ENCODE measurements at places on chromosomes 13 and 19.

DNA sequence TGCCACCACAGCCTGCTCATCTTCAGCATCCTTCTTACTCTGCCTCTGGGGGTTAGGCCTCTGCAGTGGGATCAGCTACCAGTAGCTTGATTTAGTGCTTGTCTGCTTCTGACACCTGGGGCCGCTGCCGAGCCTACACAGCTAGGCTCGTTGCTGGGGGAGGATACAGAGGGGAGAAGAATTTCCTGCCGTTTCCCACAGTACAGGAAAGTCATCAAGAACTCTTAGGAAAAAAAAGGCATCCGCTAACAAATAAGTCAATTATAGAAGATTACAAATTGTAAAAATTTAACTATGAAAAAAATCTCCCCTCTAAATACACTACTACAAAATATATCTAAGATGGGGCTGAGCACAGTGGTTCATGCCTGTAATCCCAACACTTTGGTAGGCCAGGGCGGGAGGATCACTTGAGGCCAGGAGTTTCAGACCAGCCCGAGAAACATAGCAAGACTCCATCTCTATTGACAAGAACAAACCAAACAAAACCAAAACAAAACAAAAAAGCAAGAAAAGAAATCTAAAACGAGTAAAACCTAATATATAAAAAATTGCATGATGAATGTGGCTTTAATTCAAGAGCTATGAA, 26.7 kb downstream of the LATS2 start:
- DNase-seq: no peak

- no peak for DNase-seq
These were observed 373.0 kb downstream of the FGF14 start for GRCh38 chr13:102028868-102029267.

DNA sequence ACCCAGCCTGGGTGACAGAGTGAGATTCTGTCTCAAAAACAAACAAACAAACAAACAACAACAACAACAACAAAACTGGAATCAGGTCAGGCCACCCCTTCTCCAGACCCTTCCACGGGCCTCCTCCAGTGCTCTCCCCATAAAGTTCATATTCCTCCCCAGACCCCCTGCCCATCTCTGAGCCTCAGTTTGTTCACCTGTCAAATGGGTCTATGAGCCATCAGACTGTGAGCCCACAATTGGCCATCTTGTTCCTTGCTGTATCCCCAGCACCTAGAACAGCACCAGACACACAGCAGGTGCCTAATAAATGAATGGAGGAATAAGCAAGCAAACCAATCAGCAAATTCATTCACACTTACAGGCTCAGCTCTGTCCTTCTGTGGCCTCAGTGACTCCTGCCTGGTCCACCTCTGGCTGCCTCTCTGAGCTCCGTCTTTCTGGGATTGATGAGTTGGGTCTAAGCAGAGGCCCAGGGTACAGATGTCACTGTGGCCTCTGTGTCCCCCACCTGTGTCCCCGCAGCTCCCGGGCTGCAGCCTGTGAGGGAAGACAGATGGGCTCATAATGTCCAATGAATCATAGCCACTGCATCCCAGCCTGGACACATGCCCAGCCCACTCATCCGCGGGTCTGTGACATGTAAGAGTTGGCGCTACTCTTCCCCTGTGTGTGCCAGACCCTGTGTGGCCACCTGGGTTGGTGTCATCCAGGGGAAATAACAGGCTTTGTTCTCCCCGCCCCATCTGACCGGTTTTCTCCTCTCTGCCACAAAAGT, 19.6 kb upstream of the PTPRS start:
- DNase-seq: no peak

GRCh38 chr19:3535981-3536380, 3.0 kb upstream of the TEKTIP1 start:
- no peak for DNase-seq

DNA sequence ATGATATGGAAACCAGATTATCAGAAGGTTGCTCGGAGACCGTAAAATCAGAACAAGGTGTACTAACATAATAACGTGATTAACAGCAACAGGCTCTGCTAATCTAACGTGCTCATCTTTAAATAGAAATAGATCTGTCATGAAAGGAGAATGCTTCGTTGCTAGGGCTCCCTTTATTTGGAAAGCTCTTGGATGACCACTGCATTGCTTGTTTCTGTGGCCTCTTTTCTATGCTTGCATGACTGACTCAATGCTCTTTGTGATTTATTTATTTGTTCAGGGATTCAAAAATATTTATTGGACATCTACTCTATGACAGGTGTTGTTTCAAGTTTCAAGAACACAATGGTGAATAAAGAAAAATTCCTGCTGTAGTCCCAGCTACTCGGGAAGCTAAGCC, 22.3 kb upstream of the ZDHHC20 start:
- no peak for DNase-seq

DNA sequence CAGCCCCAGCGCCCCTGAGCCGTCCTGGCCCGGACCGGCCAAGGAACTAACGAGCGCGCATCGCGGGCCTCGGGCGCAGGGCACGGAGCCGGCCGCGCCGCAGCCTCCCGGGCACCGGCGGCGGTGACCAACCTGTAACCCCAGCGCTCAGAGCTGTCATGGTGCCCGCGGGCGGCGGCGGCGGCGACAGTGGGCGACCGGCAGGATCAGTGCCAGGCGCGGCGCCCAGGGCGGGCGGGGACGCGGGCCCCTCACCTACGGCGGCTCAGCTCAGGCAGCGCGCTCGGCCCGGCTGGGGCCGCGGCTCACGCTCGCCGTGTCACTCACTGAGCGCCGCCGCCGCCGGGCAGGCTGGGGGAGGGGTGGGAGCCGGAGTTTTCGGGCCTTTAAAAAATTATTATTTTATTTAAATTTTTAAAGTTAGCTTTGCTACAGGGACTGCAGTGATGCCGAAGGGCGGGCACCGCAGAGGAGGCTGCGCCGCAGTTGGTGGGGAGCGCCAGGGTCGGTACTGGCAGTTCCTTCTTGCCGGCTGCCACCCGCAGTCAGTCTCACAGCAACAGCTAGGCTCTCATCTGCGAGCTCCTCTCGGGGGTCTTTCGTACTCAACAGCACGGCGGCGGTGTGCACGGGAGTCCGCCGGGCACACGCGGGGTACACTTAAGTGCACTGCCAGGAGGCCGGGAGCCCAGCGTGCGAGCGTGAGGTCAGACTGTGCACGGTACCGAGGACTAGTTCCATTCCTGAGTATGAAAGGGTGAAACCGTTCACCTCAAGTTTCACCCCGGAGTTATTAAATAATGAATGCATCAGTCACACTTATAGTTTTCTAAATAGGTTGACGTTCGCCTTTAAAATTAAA, at the start of gene NALCN:
Gene NALCN (minus strand): TSS at position 328 of the 862 bp plus-strand sequence. CDS start 17,382 bp downstream, outside the sequence.
- DNase-seq: no peak

GRCh38 chr13:88602786-88603777, 931.9 kb downstream of the SLITRK5 start:
- DNase-seq: no peak

DNA sequence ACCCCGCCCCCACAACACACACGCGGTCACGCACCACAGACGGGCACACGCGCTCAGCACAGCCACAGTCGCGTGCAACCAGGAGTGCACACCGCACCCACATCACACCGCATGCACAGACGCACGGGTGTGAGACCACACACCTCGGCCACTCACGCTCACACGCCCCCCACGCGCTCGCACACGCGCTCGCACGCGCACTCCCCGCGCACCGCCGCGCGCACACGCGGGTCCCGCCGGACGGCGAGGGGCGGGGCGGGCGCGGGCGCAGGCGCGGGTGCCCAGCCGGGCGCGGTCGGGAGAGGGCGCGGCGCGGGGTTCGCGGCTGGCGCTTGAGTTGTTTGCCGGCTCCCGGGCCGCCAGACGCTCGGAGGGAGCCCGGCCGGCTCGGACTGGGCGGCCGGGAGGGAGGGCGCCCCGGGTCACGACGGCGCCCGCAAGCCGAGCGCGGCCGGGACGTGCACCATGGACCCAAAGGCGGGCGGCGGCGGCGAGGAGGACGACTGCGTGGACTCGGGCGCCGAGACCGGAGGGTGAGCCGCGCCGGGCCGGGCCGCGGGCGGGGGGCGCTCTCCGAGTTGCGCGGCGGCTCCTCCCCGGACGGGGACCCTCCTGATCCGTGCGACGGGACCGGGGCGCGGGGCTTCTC, at the start of gene FAM124A:
Gene FAM124A (plus strand): TSS at position 362 of the 649 bp plus-strand sequence. CDS start 104 bp downstream, at position 466.
- no peak for DNase-seq

DNA sequence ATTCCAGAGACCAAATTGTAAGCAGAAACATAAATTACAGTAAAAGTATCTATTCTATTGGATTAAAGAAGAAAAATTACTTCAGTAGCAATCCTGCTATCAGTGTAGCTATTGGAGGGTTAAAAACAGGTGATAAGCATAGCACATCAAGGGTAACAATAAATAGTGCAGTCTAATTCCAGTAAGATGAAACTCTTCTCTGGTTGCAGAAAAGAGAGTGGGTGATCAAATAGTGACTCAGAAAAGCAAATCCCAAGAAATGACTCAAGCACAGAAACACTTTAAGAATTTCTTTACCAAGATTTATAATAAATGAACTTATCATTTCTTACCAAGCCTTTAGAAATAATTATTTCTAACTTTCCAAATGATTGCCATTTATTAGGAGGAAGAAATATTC, 135.7 kb downstream of the LMO7 start:
- DNase-seq: no peak

- DNase-seq: no peak
These were observed 12.6 kb downstream of the ZNF585B start for GRCh38 chr19:37197768-37198167.

DNA sequence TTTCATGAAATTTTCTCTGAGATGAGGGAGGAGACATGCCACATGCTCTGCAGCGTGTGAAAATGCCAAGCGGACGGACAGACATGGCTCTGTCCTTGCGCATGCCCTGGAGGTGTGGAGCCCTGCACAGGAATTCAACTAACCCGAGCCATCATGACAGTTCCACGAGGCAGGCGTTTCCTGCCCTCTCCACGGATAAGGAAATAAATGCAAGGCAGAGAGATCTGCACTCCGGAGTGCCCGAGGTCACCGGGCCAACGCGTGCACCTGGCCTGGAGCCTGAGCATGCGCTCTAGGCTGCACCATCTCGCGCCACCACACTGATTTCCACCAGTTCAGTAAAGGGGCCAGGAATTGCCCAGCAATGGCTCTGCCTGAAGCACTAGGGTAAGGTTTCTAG, 298.2 kb downstream of the MYO16 start:
- DNase-seq: no peak

DNA sequence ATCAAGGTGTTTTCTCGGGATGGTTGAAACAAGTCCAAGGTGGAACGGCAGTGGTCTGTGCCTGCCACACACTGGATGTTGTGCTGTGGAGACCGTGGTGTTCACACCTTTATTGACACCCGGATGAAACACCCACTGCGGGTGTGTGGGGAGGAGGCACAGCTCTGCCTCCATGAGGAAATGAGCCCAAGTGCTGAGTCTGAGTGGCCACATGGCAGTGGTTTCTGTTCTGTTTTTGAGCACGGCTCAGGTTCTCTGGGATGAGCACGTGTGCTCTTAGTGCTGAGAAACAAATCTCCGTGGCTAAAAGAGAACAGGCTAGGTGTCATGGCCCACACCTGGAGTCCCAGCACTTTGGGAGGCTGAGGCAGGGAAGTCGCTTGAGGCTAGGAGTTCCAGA, 29.5 kb downstream of the UPF1 start:
- no peak for DNase-seq

GRCh38 chr19:17933414-17934129, 757 bp downstream of the CCDC124 start:
- DNase-seq: no peak

- DNase-seq: no peak
These were observed 13.7 kb downstream of the ZBTB7A start for GRCh38 chr19:4052993-4053422.

- DNase-seq: no peak
These were observed 575.8 kb downstream of the DACH1 start for GRCh38 chr13:71290963-71291841.

- no peak for DNase-seq
These were observed 31.0 kb downstream of the ATP11A start for GRCh38 chr13:112720814-112721197.

GRCh38 chr19:43207991-43208390, 2.6 kb upstream of the PSG4 start:
- DNase-seq: no peak

DNA sequence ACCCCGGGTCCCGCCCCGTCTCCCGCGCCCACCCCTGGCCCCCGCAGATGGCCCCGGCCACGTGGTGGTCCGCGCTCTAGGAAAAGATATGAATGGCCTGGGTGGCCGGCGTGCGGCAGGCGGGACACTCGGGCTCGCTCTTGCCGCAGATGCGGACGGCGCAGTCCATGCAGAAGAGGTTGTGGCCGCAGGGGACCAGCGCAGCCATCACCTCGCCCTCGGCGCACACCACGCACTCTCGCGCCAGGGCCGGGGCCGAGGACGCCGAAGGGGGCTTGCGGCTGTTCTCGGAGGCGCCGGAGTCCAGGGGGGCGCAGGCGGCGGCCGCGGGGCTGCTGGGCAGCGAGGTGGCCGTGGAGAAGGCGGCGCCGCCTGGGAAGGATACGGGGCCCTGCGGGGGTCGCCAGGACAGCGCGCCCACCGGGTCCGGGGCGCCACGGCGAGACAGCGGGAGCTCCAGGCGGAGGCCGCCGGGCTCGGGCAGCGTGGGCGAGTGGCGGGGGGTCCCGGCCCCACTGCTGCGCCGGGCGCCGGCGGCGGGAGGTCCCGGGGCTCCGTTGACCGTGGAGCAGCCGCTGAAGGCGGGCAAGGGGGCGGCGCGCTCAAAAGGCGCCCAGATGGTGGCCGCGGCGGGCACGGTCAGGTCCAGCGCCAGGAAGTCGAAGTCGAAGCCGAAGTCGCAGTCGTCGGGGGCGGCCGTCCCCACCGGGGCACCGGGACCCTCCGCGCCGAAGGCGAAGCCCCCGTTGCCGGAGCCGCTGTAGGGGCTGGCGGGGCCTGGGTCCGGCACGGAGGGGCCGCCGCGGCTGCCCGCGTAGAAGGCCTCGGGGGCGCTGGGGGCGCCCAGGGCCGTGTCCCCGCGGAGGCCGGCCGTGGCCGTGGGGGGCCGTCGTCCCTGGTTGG, 12.4 kb downstream of the MEX3D start:
- DNase-seq: no peak

DNA sequence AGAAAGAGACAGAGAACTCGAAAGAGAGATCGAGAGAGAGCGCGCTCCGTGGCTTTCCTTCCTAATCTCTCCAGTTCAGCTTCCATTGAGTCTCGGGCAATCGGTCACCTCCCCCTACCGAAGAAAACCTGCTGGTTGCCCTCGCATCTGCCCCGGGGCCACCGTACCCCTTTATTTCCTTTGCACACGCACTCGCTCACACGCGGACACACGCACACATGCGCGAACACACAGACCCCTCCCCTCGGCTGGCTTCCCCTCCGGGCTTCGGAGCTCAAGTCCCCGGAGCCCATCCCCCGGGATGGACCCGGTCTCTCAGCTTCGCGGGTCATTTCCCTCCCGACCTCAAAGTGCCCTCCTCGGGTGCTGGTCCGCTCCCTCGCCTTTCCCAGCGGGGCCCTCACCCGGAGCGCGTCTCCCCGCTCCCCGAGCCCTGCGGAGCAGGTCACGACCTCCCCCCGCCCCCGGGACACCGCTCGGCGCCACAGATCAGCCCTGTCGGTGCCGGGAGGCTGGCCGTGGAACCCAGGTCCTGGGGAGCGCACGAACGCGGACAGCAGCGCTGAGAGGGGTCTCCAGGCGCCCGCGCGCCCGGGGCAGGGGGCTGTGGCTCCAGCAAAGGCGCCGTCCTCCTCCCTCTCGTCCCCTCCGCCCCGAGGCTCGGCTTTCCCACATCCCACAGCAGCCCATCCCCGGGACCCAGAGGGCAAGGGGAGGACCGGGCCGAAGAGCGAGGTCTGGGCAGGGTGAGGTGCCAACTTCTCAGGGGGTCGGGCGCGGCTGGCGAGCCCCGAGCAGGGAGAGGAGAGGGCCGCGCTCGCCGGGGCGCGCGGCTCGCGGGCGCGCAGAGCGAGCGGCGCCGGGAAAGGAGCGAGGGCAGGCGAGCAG, 1.8 kb downstream of the DACH1 start:
- DNase-seq: no peak
